HT1080 (cell line): ENCODE measurements at places on chromosomes 13 and 19. TPM values are rescaled to one million over a fixed set of nuclear protein-coding genes. Genes with fewer than 3 reads are reported as not detected.

ZNF714 gene
- total RNA-seq = 19.3 and 25.3 TPM in 2 replicates

MBD3L2 gene
- not detected in 2 replicates for total RNA-seq

ZNF345 gene
- total RNA-seq = 1.4 and 1.9 TPM in 2 replicates

GAS6 gene
- 136 and 138 TPM in 2 replicates for total RNA-seq

DNA sequence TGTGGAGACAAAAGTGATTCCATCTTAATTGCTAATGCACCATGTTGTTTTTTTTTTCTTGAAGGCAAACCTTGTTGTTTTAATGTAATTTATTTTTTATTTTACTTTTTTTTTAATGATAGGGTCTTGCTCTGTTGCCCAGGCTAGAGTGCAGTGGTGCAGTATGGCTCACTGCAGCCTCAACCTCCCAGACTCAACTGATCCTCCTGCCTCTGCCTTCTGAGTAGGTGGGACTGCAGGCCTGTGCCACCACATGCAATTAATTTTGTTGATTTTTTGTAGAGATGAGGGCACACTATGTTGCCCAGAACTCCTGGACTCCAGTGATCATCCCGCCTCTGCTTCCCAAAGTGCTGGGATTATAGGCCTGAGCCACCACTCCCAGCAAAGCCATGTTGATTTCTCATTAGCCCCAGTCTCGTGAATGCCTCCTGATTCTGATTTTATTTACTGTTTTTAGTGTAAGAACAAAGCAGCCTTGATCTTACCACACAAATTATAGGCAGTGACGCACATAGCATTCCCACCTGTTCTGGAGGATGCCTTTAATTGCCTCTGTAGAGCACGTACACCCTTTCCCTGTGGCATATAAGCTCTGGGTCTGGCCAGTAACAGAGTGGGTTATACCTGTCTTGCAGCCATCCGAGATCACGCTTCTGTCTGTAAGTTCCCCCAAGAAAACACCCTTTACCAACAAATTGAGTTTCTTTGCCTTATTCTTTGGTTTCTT lies 150.4 kb downstream of the GGACT start:
- no peak for DNase-seq

GRCh38 chr19:34319230-34319585 lies 45.8 kb upstream of the GPI start:
- DNase-seq = no peak

DNA sequence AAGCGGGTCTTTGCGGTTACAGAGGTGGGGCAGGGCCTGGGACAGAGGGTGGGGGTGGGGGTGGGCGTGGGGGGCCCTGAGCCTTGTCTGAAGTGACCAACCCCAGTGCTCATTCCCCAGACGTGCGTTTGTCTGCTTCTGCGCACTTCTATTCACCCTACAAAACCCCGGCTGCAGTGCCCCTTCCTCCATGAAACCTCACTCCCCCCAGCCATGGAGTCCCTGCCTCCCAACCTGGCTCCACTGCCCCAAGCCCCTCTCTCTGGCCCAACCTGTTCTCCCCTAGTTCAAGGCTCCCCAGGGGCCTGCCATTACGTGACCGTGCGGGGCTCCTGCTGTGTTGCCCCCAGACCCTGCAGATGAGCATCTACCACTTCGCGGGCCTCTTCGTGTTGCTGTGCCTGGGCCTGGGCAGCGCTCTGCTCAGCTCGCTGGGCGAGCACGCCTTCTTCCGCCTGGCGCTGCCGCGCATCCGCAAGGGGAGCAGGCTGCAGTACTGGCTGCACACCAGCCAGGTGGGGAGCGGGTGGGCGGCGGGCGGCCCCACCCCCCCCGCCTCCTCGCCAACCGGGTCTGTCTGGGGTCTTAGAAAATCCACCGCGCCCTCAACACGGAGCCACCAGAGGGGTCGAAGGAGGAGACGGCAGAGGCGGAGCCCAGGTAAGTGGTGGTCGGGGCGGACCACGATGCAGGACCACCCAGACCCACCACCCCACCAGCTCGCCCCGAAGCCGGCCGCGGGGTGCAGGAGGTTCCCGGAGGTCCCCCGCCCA lies 8.2 kb downstream of the GRIN3B start:
- DNase-seq = no peak

DNA sequence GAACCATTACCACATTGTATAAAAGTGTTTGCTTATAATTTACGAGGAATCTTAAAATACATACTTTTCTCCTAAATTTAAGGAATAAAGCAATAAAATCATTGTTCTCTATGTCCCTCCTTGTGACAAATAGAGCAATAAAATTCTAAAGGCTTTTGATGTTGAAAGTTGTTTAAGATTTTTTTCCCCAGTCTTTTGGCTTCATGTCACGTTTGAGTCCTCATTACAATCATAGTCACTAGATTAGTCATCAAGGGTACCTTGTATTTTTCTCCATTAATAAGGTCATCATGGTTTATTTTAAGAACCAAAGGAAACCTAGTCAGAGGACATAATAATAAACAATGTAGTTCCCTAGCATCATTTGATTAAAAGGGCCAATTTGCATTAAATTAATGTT lies 3.2 kb downstream of the WBP4 start:
- DNase-seq = peak; percentile 50

- no peak for DNase-seq
Measured at GRCh38 chr13:37345391-37345790, 239.9 kb upstream of the CSNK1A1L start.

- DNase-seq = no peak
Measured at GRCh38 chr19:38891771-38892170, 7.6 kb downstream of the SIRT2 start.

GRCh38 chr13:27822873-27823311 lies 30.6 kb downstream of the GSX1 start:
- DNase-seq = no peak

DNA sequence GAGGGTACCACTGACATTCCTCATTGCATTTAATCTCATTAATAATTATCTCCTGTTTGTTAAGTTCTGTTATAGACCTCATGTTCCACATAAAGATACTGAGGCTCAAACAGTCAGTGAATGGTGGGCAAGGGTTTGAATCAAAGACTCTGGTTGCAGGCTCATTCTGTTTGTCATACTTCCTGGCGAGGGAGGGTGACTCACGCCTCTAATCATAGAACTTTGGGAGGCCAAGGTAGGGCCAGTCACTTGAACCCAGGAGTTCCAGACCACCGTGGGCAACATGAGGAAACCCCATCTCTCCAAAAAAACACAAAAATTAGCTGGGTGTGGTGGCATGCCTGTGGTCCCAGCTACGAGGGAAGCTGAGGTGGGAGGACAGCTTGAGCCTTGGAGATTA lies 220.7 kb upstream of the MIR17HG start:
- peak; percentile 73 for DNase-seq

- no peak for DNase-seq
Measured at GRCh38 chr19:46755853-46756543, 9.7 kb upstream of the STRN4 start.

GRCh38 chr13:31151837-31152236 lies 9.9 kb downstream of the HSPH1 start:
- DNase-seq = no peak

DNA sequence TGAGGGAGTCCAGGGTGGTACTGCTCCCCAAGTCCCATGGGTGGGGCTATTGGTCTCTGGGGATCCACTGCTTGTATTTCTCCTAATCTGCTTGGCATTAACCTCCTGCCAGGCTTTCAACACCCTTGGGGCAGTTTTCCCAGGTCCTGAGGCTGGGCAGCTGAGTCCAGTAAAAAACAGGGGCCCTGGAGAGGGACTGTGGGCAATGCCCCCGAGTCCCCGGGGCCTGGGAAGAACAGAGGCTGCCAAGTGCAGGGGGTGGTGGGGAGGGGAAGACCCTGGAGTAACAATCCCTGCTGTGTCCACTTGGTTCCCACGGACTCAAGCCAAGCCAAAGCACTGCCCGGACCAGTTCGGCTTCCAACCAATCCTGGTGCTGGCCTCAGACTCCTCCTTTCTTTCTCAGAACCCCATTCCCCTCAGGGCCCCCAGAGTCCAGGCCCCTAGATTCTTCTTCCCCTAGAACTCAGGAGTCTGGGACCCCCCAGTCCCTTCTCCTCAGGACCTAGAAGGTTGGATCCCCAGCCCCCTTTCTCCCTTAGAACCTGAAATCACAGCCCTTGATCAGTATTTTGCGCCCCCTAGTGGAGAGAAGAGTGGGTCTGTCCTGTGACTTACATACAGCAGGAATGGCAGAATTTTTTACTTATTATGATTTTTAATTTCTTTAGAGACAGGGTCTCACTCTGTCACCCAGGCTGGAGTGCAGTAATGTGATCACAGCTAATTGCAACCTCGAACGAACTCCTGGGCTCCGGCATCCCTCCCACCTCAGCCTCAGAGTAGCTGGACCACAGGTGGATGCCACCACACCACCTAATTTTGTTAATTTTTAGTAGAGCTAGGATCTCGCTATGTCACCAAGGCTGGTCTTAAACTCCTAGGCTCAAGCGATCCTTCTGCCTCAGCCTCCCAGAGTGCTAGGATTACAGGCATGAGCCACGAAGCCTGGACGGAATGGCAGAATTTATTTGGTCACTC lies 3.7 kb upstream of the CLPTM1 start:
- peak; percentile 40 for DNase-seq

DNA sequence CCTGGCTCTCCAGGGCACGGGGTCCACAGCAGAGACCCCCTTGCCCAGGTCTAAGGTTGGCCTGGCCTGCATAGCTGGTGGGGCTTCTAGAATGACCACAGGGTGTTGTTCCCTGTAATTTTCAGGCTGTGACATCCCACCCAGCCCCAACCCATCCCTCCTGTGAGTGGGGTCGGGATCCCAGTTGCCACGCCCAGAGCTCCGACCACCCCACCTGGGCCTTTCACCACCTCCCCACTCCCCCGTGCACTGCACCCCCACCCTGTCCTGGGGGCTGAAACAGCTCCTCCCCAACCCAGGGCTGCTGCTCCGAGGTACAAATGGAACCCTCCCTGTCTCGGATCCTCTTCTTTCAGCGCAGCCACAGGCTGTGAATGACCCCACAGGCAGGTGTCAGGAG lies 8.4 kb upstream of the SLC7A10 start:
- DNase-seq = no peak

DNA sequence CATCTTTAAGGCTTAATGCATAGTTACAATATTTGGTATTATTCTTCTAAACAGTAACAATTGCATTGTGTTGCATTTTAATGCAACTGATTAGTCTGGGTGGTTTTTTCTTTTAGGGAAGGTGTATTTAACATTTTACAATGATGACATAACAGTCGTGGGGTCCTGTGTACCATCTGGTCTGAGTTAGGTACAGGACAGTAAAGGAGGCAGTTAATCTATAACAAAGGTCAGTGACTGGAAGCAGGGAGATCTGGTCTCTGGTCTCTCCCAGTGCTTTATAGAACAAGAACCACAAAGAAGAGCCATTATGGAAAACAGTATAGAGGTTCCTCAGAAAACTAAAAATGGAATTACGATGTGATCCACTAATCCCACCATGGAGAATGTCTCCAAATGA lies 2.7 kb upstream of the OR7G2 start:
- DNase-seq = no peak

DNA sequence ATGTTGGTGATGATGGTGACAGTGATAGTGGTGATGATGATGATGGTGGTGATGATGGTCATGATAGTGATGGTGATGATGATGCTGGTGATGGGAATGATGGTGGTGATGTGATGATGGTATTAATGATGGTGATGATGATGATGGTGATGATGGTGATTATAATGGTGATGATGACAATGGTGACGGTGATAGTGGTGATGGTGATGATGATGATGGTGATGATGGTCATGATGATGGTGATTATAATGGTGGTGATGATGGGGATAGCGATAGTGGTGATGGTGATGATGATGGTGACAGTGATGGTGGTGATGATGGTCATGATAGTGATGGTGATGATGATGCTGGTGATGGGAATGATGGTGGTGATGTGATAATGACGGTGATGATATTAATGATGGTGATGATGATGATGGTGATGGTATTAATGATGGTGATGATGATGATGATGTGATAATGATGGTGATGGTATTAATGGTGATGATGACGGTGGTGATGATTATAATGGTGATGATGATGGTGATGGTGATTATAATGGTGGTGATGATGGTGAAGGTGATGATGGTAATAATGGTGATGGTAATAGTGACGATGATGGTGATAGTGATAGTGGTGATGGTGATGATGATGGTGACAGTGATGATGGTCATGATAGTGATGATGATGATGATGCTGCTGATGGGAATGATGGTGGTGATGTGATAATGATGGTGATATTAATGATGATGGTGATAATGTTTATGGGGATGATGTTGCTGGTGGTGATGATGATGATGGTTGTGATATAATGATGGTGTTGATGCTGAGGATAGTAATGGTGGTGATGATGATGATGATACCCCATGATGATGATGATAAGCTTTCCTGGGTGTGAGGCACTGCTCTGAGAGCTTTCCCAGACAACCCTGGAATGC lies 7.7 kb downstream of the C13orf46 start:
- no peak for DNase-seq
